ENCODE measurements at places on chromosomes 2 and 18.

GRCh38 chr2:174750923-174751441 is 13.3 kb downstream of the CHRNA1 start:
- H3K27me3 ChIP-seq = no peaks in the 10 kb centered on the region
- H3K4me3 ChIP-seq = no peak overlapping the region
- DNase-seq = no peak
- H3K27ac ChIP-seq = no peak overlapping the region
- no peaks in the 10 kb centered on the region for H3K36me3 ChIP-seq
- H3K4me1 ChIP-seq = peaks cover 24% of the 10 kb centered on the region

GRCh38 chr2:32865399-32866068 is 81.2 kb upstream of the LTBP1 start:
- H3K27ac ChIP-seq = no peak overlapping the region
- DNase-seq = no peak
- peaks cover 2% of the 10 kb centered on the region for H3K36me3 ChIP-seq
- no peaks in the 10 kb centered on the region for H3K27me3 ChIP-seq

- H3K27me3 ChIP-seq = no peaks in the 10 kb centered on the region
- H3K27ac ChIP-seq = no peak overlapping the region
- H3K4me1 ChIP-seq = peaks cover under 1% of the 10 kb centered on the region
- no peak for DNase-seq
- H3K4me3 ChIP-seq = no peak overlapping the region
These were observed 135.1 kb downstream of the NCOA1 start for GRCh38 chr2:24626131-24626530.

DNA sequence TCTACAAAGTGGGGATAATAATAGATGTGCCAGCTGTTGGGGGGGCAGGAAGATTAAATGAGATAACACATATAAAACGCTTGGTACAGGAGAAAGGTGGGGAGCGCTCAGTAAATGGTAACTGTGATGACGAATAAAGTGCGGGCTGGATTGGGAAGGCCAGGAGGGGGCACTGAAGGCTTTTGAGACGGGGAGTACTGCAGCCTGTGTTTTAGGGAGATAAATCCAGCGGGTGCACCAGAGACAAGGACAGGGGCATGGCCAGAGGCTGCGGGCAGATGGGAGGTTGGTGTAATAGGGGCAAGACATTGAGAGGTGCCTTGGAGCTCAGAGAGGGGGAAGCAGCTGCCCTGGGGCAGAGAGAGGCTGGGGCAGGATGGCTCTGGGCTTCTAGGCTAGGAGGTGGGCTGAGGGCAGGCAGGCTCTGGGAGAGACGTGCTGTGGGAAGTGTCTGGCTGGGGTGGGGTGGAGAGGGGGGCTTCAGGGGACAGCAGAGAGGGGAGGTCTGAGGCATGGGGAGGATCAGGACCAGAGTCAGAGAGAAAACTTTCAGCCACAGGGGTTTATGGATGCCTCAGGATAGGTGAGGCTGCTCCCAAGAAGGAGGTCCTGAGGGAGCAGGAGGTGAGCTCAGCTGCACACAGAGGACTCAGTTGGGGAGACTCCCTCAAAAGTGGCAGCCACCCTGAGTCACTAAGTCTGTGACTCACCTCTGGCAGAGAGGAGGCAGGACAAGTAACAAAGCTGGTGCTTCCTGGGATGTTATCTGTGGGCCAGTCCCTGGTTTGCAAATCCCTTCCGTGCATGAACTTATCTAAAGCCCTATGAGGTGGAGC is 18.8 kb downstream of the TEX44 start:
- H3K27me3 ChIP-seq = peaks cover 2% of the 10 kb centered on the region
- no peaks in the 10 kb centered on the region for H3K36me3 ChIP-seq
- no peak overlapping the region for H3K4me3 ChIP-seq
- peak; percentile 63 for DNase-seq
- peaks cover 49% of the 10 kb centered on the region for H3K4me1 ChIP-seq

GRCh38 chr2:235004329-235004903 is 52.6 kb downstream of the SH3BP4 start:
- peak overlapping the region; percentile 49 for H3K27ac ChIP-seq
- no peaks in the 10 kb centered on the region for H3K27me3 ChIP-seq
- DNase-seq = no peak
- H3K4me1 ChIP-seq = peaks cover 76% of the 10 kb centered on the region

Data from WTC11 (cell line).